ENCODE measurements at places on chromosomes 7 and 10.

- no peak for DNase-seq
Observed at GRCh38 chr10:132538790-132539421, 1.3 kb downstream of the INPP5A start.

DNA sequence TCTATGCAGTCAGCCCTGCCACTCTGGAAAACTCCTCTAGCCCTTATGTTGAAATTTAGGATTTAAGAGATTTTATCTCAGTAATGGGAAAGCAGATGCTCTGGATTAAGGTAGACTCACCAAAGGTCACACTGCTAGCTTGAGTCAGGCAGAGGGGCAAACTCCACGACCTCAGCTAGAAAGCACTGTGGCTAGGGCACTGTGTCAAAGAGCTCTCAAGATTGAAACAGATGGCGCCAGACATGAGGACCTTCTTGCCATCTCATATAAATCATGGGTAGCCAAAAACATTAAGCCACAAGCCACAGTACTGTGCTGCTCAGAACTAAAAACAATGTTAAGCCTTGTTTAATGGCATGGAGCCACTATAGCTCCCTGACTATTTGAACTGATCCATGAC is 188.7 kb downstream of the DNAJC1 start:
- DNase-seq: no peak

DNA sequence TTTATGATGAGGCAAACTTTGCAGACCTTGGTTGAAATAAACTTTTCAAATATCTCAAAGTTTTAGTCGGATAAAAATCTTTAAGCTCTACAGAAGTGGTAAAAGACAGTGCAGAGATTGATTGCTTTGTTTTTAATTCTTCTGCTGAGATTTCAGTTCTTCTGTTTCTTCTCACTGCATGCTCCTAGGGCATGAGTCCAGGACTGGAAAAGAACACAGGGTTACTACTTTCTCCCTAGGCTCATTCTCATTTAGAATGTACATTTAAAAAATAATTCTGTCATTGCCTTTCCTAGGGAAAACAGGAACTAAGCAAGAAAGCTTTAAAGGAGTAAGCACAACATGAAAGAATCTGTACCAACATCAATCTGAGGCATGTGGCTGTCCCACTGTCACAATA is 256.7 kb upstream of the DGKB start:
- DNase-seq: no peak

DNA sequence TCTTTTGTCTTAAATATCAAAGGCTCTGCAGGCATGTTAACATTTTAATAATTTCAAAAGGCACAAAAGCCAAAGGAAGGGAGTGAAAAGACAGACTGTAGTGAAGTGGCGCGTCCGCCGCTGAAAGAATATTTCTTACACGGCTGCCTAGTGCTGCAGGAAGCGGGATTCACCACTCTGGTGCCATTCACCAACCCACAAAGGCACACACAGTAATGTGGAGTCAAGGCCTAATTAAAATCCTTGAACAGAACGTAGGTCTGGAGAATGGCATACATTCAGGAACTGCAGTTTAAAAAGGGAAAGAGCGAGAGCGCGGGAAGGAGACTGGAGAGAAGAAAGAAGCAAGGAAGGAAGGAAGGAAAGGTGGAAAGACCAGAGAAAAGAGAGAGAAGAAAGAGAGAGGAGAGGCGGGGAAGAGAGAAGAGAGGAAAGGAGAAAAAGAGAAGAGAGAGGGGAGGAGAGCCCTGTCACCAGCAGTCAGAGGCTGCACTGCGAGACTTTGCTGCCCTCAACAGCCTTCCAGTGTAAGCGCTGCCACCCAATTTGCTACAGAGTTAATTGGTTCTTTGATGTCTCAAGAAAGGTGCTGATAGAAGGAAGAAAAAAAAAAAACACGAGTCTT is 554.0 kb downstream of the MDFIC start:
- no peak for DNase-seq

GRCh38 chr10:14891151-14891550 is 12.5 kb downstream of the SUV39H2 start:
- no peak for DNase-seq

DNA sequence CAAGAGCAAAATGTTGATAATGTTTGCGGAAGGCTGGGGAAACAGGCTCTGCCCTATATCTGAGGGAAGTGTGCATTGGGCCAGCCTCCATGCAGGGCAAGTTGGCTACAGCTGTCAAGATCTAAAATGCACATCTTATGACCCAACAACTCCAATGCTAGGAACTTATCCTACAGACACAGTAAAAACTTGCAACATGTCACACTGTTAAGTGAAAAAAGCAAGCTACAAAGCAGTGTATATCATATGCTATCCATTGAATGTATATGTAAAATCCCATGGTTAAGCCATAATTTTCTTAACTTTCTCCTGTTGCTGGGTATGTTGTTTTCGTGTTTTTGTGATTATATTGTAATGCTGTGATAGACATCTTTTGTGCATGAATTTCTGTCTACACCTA is 16.3 kb upstream of the KAT6B start:
- DNase-seq: no peak

DNA sequence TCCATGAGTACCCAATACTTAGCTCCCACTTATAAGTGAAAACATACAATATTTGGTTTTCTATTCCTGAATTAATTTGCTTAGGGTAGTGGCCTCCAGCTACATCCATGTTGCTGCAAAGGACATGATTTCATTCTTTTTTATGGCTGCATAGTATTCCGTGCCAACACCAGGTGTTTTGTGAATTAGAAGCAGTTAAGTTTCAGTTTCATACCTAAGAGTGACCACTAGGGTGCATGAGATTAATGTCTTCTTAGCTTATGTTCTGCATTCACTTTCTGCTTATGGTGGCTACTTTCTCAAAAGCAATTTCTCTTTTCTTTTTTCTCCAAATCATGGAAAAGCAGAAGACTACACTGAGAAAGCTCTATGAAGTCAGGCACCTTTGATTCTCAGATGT is 65.1 kb upstream of the VSTM2A start:
- DNase-seq: no peak

DNA sequence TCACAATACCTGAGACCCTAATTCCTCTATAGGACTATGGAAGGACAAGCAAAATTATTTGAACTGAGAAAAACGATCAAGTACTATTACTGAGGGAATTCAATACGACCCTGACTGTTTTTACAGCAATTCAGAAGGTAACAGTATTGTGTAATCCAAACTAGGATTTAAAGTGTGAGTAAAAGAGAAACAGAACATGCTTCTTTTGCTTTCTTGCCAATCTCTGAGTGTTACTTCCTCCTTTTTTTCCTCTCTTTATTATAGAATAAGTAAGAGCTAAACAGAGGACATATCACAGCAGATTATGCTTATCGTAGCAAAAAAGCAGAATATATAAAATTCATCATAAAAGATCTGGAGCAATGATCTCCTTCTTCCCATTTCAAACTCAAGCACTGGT is 292.1 kb downstream of the THSD7A start:
- no peak for DNase-seq

DNA sequence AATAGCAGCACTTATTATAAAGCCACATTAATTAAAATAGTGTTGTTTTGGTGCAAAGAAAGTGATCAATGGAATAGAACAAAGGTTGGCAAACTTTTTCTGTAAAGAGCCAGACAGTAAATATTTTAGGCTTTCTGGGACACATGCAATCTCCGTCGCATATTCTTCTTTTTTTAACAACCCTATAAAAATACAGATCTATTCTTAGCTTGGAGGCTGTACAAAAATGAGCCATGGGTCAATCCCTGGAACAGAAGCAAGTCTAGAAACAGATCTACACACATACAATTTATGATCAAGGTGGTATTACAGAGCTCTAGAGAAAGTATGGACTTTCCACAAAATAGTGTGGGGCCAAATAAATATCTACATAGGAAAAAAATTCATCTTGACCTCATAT is 71.8 kb downstream of the ARHGAP21 start:
- no peak for DNase-seq

DNA sequence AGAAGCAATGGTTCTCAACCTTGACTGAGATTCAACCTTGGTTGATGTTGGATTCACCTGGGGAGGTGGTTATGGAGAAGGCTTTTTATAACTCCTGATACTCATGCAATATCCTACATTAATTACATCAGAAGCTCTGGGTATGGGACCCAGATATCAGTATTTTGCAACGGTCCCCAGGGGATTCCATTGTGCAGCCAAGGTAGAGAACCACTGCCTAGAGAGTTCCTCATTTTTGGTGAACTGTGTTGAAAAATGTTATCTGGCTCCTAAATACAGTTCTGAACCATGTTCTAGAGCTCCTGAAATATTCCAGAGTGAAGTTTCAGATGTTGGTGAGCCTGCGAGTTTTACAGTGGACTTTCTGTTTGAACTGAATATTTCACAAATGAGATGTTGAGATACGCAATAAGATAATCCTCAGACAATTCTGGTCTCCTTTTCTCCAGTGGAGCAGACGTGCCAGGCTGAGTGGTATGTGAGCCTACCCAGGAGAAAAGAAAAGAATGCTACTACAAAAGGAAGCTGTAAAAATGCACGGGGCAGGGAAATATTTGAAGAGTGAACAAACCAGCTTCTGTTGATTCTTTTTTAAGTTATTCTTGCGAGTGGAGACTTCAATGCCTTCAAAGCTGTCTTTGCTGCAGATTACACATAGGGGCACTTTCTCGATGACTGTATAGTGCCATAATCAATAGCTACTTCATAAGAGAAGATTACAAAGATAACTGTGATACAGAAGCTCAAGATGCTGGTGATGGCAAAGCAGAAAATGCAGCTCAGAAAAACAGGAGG is 13.6 kb upstream of the C10orf120 start:
- no peak for DNase-seq

All from NCI-H526 treated with DMSO at 0.1 percent for 48 hours (cell line).